ENCODE measurements at places on chromosomes 4 and X.

- DNase-seq = no peak
These were observed 76.1 kb downstream of the AMMECR1 start for GRCh38 chrX:110241816-110242215.

GRCh38 chr4:80184825-80185756 is 12.2 kb upstream of the PRDM8 start:
- no peak for DNase-seq

- no peak for DNase-seq
These were observed 211.9 kb upstream of the KIT start for GRCh38 chr4:54445866-54446265.

- no peak for DNase-seq
These were observed 8.7 kb downstream of the SMIM10 start for GRCh38 chrX:134999469-134999868.

GRCh38 chrX:123157586-123157985 is 26.5 kb upstream of the GRIA3 start:
- no peak for DNase-seq

DNA sequence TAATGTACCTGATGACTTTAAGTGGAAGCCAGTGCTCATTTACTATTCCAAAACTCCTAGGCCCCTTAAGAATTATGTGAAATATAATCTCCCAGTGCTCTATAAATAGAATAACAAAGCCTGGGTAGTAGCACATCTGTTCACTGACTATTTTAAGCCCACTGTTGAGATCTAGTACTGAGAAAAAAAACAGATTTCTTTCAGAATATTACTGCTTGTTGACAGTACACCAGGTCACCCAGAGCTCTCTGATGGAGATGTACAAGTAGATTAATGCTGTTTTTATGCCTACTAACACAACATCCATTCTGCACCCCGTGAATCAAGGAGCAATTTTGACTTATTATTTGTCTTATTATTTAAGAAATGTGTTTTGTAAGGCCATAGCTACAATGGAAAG is 75.7 kb downstream of the FAM47C start:
- no peak for DNase-seq

GRCh38 chrX:21158678-21159077 is 215.5 kb upstream of the CNKSR2 start:
- DNase-seq = no peak

DNA sequence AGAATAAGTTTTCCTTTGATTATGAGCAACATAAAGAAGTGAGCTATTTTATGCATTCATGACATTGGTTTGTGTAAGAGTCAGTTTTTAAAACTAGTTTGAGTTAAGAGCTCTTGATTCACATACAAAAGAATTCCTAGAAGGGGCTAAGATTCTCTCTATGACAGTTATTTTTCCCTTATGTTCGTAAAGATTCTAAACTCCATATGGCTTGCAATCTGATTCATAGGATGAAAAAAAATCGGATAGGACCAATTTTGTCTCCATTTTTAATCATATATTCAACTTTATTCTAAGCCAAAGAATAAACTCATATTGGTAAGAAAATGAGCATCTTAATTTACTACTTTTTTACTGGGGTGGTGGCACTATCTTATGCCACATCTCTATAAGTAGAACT is 79.4 kb downstream of the NAP1L3 start:
- DNase-seq = no peak

- no peak for DNase-seq
These were observed 91.7 kb downstream of the CEP44 start for GRCh38 chr4:174375422-174375821.

DNA sequence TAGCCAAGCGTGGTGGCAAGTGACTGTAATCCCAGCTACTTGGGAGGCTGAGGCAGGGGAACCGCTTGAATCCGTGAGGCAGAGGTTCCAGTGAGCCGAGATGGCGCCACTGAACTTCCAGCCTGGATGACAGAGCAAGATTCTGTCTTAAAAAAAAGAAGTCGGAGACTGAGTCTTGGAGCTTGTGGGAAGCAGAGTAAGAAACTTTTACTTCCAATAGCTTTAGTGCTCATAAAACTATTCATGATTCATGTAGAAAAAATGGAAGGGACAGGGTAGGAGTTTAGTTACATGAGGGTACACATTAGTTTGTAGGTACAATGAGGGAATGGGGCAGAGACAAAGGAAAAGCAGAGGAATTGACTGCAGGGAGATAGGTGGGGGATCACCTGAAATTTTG is 19.3 kb downstream of the RAP2C start:
- no peak for DNase-seq

- no peak for DNase-seq
These were observed 54.6 kb downstream of the FRMPD3 start for GRCh38 chrX:107504006-107504405.

DNA sequence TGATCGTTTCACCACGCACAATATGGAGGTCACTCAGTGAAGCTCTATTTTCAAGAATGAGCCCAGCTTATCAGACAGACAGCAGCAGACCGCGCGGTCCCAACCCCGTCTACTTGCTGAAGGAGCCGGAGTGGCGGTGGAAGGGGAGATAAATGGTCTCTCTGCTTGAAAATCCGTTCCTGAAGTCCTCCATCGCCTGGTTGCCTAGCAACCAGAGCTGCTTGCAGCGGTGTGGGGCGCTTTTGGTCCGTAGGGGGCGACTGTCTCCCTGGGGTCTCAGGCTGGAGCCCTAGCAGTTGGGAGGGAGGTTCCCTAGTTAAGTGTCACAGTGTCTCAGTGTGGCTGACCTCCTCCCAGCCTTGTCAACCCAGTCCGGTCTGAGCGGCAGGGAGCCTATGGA is 8.3 kb upstream of the DLG3 start:
- no peak for DNase-seq
